ENCODE measurements at places on chromosomes 5 and 9.

DNA sequence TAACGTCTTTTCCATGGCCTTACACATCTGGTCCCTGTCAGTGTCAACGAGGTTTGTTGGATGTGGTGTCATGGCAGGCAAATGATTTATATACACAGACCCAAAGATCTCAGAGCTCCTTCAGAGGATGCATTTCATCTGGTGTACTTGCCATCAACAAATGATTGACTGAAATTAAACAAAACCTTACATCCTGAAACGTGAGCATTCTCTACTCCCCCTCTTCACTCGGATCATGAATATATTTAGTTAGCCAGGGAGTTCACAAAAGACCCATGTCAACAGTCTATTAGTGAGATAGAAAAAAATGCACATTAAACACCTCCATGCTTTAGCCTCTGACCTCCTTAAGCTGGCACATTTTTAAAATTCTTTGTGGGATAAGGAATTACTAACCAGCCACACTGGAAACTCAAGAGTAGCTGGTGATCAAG, 215.6 kb downstream of the EFNA5 start:
- DNase-seq: no peak

DNA sequence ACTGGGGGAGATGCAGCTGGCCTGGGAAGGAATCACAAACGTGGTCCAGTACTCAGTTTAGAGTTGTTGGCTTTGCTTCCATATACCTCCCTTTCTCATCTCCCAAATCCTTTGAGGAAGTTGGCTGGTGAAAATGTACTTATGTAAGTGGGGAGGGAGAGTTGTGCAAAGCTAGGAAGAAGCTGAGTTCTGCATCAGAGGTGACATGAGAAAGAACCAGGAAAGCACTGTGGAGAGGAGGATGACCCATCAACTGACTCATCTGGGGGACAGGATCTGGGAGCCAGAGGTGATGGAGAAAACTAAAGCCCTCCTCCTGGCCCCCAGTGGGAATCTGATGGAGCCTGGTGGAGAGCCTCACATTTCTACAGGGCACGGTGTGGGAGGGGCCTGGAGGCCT, 16.2 kb downstream of the KCNMB1 start:
- DNase-seq: no peak

DNA sequence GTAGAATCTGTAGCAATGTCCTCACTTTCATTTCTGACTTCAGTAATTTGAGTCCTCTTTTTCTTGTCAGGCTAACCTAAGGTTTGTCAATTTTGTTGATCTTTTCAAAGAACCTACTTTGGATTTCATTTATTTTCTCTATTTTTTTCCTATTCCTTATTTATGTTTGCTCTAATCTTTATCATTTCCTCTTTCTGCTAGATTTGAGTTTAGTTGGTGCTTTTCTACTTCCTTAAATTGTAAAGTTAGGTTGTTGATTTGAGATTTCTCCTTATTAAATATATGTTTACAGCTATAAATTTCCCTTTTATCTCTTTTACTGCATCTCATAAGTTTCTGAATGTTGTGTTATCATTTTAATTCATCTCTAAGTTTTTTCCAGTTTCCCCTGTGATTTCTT, 75.1 kb upstream of the FAM120A start:
- DNase-seq: no peak

GRCh38 chr5:168366116-168366515, 74.7 kb downstream of the WWC1 start:
- DNase-seq: no peak
